Activated CD4-positive, alpha-beta T cell treated with anti-CD3 and anti-CD28 coated beads for 48 hours (primary cell): ENCODE measurements at places on chromosomes 7 and 10.

- DNase-seq = peak; percentile 19
Measured at GRCh38 chr10:78852466-78853240, 216.1 kb upstream of the ZMIZ1 start.

DNA sequence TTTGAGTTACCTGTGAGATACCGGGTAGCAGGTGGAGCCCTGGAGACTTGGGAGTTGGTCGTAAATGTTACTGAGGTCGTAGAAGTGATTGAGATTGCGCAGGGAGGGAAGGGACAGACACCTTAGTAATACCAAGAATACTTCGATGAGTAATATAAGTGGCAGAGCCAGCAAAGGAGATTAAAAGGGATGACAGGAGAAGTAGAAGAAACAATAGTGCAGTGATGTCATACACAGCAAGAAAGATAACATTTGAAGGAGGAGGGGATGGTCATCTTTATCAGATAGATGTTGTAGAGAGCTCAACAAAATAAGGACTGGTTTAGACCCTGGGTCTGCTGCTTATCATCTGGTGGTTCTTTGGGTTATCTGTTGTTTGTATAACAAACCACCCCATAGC, 5.0 kb downstream of the BCCIP start:
- no peak for DNase-seq

DNA sequence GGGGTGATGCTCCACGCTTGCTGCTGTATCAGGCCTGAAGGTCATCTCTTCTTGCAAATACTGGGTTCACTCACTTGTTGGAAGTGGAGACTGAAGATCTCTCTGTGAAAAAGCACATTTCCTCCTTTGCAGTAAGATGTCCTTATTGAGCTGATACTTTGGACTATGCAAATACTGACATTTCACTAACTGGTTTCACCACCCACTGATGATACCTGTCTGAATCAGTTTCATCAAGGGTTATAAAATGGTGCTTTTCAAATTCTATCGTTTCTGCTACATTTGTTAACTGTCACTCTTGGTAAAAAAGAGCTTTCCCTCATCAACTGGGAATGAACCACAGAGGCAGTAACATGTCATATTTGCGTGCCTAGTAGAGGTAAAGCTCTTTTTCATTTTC, 35.5 kb downstream of the RAB19 start:
- no peak for DNase-seq

- no peak for DNase-seq
Measured at GRCh38 chr10:21273400-21273968, 252.0 kb downstream of the SKIDA1 start.

GRCh38 chr7:15309872-15310271, 251.9 kb downstream of the AGMO start:
- no peak for DNase-seq

GRCh38 chr7:117870448-117871130, 2.7 kb downstream of the CTTNBP2 start:
- no peak for DNase-seq

DNA sequence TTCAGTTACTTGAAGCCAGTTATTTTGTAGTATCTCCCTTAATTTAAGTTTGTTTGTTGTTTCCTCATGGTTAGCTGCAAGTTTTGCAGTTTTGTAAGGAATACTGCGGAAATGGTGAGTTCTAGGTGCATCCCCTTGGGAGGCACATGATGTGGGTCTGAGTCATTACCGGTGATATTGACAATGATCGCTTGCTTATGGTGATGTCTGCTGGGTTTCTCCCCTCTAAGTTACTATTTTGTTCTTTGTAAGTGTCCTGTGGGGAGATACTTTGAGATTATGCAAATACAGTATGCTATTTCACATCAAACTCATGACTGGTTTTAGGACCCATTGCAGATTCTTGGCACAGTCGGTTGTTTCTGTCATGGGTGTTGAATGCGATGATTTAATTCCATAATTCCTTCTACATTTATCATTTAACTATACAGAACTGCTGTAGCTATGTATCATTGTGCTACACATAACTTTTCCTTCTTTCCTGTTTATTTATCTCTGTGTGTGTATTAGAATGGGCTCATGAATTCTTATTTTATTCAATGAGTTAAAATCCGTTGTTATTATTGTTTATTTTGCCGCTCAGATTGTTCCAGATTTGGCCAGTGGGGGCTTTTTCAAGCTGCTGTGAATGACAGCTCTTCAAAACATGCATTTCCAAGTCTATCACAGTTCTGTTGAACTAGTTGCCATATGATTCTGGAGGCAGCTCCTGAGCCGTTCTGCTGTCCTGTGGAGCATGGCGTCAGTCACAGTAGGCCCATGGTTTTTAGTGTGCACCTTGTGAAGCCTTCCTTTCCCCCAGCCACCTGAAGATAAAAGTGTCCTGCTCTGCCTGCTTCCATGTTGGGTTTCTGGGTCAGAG, 18.4 kb downstream of the TSPAN14 start:
- peak; percentile 59 for DNase-seq

- no peak for DNase-seq
Measured at GRCh38 chr10:1159131-1160061, 103.2 kb downstream of the WDR37 start.

GRCh38 chr10:7834262-7834661, 16.0 kb downstream of the TAF3 start:
- DNase-seq = no peak

DNA sequence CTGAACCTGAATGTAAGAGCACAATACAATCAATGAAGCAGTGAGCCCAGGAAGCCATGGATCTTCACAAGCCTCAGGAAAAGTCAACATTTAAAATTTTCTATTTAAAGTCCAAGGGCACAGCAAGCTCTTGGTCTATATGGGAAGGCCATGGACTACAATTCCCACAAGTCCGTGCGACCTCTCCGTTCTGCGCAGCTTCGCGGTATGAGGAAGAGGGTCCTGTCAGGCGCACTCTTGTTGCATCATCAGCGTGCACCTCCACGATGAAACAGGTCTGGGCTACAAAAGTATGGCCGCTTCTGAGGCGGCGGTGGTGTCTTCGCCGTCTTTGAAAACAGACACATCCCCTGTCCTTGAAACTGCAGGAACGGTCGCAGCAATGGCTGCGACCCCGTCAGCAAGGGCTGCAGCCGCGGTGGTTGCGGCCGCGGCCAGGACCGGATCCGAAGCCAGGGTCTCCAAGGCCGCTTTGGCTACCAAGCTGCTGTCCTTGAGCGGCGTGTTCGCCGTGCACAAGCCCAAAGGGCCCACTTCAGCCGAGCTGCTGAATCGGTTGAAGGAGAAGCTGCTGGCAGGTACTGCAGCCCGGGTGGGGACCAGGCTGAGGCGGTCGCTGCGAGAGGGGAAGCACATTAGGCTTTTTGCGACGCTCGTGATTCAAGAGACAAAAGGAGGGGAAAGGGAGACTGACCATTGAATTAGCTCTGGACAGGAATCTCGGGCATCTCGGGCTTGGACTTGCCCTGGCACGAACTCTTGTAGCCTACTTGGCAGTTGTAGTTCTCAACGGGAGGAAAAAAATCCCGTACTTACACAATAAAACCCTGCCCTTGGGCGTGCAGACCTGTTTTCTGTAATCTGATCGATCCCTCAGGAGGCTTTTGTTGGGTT, at the start of gene TRUB1:
TRUB1 (plus strand) TSS at position 234 of the 894 bp plus-strand sequence; CDS start at position 293, 59 bp downstream.
- peak; percentile 93 for DNase-seq

GRCh38 chr7:3191548-3191947, 109.5 kb upstream of the SDK1 start:
- no peak for DNase-seq

DNA sequence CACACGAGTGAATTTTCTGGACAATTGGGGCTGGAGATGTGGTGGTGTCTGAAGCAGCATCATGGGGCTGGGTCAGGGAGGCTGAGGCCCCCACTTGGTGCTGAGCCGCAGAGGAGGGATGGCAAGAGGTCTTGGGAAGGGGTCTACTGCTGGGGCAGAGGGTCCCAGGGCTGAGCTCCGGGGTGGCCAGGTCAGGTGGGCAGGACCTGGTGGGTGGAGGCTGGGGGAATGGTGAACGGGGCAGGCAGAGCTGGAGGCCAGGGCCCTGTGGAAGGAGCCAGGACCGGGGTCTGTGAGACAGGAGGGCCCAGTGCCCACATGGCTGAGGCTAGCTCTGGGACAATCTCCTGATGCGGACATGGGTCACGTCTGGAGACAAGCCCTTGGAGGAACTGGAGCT, 20.4 kb upstream of the LFNG start:
- no peak for DNase-seq

- no peak for DNase-seq
Measured at GRCh38 chr10:79383974-79384606, 36.8 kb downstream of the PPIF start.
